Smooth muscle cell of the brain vasculature (primary cell): ENCODE measurements at places on chromosomes 7 and 10.

- DNase-seq, result no peak
These were observed 203.4 kb downstream of the KIF20B start for GRCh38 chr10:89904755-89905154.

DNA sequence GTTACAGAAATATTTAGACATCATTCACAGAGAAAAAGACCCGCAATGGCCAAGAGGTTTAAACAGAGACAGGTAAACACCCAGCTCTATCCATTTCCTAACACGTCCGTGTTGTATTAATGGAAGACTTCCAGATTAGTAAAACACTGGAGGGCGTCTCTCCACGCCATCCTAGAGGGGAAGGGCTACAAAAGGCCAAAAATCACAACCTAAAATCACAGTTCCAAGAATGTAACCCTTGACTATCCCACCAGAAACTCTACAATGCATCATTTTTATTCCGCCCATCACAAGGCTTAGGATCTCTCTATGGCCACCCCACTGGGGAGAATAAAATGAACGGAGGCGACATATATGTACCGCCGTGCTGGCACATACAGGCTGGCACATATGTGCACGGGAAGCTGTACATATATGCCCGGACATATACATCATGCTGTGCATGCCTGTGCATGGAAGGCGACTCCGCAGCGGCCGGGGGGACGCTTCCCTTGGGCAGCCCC, 734 bp downstream of the PCLO start:
- DNase-seq, result no peak

DNA sequence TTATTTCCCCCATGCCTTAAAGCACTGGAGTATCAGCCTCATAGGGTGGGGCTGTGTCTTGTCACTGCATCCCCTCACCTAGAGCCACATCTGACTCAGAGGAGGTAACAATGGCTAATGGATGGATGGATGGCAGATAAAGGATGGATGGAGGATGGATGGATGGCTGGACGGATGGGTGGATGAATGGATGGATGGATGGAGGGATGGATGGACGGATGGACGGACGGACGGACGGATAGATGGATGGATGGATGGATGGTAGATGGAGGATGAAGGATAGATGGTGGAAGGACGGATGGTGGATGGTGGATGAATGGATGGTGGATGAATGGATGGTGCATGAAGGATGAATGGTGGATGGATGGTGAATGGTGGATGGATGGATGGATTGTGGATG, 77.2 kb downstream of the PDGFA start:
- no peak for DNase-seq

DNA sequence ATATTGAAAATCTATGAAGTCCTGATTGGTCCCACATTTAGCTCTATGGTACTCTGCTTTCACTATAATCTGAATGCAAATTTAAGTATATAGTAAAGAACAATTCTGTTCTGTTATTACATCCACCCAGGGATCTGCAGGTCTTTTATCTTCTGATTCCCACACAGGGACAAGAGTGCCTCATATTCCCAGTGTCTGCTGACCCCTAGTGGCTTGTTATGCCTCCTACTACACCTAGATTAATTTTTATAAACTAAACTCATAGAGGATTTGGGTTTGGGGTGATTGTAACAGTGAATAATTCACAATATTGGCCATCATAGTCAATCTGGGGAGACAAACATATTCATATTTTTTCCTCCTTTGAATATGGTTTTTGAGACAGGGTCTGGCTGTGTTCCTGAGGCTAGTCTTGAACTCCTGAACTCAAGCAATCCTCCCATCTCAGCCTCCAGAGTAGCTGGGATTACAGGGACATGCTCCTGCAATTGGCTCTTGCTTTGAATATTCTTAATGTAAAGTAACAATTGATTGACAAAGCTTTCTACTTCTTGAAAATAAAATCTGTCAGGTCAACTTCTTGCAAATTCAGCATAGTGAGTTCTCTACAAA, 282.1 kb downstream of the KCND2 start:
- DNase-seq, result no peak

- no peak for DNase-seq
These were observed 38.2 kb upstream of the PFKFB3 start for GRCh38 chr10:6164271-6165095.

DNA sequence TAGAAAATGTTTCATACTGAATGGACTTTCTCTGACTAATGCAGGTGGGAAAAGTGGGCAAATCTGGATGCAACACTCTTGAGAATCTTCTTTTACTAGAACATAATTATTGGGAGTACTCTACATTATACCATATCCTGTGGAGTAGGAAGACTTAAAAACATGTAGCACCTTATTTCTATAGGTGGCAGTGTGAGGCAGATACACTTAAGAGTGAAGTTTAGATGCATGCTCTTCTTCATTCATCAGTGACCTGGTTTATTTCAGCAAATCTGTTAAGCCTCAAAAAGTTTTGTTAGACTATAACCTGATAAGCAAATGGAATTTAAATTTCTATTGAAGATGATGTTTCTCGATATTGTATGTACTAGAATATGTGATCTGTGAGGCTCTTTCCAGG, 1087.1 kb upstream of the LRRN3 start:
- no peak for DNase-seq

- DNase-seq, result no peak
These were observed 89.4 kb downstream of the FAS start for GRCh38 chr10:89079961-89080360.

DNA sequence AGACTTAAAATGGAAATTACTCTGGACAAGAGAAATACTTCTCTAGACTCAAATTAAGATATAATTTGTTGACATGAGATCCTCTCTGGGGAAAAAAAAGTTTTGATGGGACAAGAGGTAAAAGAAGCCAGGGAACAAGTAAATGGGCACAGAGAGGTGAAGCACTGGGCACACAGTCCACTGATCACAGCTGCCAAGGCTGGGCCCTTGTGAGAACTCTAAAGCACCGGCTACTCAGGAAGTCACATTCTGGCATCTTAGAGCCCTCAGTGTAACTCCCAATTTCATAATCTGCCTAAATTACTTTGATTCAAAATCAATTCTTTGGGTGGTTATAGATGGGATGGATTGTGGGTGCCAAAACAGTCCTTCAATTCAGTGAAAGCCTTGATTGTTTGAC, 123.2 kb upstream of the CACNA2D1 start:
- DNase-seq, result no peak

- peak; percentile 13 for DNase-seq
These were observed 339.1 kb downstream of the ATRNL1 start for GRCh38 chr10:115432188-115432819.

DNA sequence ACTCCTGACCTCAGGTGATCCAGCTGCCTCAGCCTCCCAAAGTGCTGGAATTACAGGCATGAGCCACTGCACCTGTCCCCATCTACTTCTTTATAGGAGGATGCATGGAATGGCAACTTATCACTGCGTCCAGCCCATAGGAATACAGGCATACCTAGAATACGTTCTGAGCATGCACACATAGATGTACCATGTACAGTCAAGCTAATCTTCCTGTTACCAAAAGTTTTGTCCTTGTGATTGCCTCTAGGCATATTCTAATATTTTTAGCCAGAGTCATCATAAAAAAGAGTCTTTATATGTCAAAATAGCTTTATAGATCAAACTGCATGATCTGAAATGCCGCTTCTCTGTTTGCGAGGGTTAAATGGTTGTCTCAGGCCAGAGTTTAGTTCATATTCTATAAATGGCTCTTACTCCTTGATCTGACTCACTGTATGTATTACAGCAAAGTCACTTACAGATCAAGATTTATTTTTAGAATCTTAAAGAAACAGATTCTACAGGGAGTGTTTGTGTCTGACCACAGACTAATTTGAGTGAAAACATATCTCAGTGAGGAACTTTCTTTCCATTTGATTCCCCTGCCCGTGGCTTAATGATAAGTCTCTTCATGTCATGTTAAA, 210.9 kb downstream of the CREB5 start:
- DNase-seq, result peak; percentile 12

- no peak for DNase-seq
These were observed 13.8 kb upstream of the PPIF start for GRCh38 chr10:79333513-79333912.

DNA sequence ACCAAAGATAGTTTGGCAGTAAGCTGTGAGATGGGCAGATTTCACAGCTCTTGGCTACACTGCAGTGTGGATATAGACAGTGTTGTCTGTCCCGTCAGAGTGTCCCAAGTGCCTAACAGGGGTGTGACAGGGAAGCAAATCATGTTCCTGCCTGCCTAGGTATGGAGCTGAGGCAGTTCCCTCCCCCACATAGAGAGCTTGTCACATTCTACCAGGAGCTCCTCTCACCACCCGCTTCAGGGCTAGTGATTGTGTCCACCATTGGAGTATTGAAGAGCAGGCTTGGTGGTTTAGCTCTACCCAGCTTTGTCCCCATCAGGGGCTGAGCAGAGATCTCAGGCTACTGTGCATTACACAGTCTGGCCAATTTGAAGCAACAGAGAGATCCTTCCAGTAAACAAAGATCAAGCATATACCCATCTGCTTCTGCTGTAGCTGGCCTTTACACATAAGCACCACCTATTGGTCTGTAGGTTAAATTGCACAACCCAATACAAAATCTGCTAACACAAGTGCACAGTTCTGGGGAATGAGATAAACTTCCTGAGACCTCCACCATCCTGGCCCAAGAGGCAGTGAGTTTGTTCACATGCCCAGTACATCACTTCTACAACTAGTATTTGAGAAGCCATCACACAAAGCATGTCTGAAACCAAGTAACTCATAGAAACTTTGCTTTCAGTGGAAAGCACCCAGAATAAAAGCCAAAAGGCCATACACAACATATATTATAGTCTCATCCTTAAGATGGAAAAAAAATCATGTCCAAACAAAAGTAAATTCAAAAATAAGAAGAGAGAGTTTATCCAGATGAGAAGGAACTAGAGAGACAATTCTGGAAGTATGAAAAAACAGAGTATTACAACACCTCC, 67.3 kb downstream of the GLCCI1 start:
- peak; percentile 4 for DNase-seq

DNA sequence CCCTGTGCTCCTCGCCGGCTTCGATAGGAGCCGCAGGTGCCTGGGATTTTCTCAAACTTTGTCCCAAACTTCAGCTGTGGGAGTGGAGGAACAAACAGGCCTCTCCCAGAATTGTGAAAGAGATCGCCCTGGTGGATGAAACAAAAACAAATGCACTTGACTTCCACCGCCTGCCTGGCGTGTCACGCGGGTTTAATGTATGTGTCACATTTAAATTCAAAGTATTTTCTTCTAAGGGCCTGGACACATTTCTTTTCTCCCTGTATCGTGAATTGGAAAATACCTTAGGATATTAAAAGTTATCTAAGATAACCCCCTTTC, 694 bp upstream of the WASL start:
- DNase-seq, result no peak

GRCh38 chr7:159125104-159125954, 19.3 kb downstream of the VIPR2 start:
- no peak for DNase-seq

DNA sequence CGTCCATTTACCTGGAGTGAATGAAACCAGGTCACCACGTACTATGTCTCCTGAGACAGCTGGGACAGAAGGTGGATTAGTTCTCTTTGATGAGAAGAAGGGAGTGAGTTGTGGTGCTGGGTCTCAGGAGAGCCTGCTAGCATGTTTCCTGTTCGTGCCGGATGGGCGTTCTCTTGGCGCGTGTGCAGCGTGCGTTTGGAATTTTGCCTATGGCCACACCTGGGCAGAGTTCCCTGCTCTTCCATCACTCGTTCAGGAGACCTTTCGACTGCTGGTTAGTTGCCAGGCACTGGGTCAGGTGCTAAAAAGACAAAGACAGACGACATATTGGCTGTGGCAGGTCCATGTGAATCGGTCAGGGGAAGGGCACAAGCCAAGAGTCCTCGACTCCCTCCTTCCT, 90.3 kb downstream of the TRRAP start:
- no peak for DNase-seq

- no peak for DNase-seq
These were observed 181.0 kb downstream of the COBL start for GRCh38 chr7:51135576-51135975.

DNA sequence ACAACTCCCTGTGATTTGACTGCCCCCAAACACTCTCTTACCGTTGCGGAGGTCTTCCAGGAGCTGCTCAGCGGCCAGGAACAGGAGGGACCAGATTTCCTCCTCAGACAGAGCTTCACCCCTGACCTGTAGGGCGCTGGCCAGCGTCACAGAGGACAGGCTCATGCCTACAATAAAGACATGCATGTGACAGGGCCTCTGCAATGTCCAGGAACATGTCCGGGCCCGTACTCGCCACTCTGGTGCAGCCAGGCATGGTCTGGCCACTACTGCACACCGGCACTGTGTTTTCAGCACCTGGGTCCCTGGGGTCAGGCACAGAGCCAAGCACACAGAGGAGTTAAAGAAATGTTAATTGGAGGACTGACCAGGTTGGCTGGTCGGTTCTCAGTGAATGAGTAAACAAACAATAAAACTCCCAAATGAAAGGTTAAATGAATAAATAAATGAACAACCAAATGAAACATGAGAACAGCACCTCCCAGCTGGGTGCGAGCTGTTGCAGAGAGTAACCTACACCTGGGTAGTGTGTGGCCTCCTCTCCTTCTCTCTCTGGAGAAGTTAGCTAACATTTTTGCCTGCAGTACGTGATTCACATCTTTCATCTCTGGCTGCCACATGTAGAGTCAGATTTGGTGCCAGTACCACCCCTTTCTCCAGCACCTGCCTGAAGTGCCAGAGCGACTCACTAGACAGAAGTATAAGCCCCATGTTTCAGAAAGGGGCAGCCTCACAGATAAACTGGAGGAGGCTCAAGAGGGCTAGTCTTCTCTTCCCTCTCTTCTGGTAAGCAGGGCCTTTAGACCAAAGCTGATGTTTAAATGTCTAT, 22.8 kb downstream of the FRMPD2 start:
- DNase-seq, result no peak

DNA sequence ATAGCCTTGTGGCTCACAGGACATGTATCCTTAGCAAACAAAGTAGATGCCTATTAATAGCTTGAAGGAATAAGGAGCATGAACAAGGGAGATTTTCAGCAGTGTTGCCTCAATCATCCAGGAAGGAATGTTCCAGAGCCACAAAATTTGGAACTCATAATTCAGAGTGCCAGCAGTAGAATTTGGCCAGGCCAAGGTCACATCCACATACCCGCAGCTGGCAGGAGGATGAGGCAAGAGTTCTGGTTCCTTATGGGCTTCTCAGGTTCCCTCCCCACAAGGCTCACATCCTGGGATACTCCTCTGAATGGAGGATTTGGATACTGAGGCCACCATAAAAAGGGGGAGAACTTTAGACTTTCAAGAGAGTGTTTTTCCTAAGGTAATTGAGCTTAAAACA, 45.8 kb downstream of the SUFU start:
- DNase-seq, result no peak

DNA sequence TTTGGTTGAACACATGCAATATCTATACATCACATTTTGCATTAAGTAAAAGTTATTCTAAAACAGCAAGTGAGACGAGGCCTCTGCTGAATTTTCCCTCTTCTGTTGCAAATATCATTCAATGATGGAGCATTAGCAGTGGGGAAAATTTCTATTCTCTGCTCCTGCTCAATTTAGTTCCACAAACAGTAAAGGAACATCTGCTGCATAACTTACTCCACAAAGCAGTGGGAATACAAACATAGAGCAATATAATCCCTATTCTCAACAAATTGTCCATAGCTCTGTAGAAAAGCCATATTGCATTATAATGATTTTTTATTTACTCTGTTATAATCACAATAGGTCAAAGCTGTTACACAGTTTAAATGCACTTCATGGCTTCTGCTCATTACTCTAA, 5.9 kb downstream of the AGR3 start:
- no peak for DNase-seq
